Stimulated activated CD8-positive, alpha-beta memory T cell treated with anti-CD3 and anti-CD28 coated beads, Interleukin-4, amount 100 ng/mL, for 1 hour (primary cell): ENCODE measurements at places on chromosomes 4 and X.

DNA sequence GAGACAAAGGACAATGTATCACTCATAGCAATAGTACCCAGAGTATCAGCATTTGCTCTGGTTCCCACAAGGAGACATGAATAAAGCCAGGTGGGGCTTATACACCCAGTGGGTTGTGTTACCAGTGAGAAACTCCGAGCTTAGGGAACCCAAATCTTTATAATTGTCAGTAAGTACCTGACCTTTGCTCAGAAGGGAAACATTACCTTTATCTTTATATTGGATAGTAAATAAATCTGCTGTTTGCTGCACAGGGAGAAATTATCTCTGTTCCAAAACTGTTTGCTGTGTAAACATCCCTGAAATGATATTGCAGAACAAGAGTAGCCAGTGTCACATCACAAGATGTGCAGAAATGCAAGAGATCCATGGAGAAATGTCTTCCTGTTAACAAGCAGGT, 12.1 kb upstream of the SLAIN2 start:
- DNase-seq: no peak

GRCh38 chrX:37875675-37876074, 28.3 kb upstream of the DYNLT3 start:
- DNase-seq: no peak

GRCh38 chrX:580030-580429, 50.6 kb upstream of the SHOX start:
- DNase-seq: no peak

- no peak for DNase-seq
These were observed 60.2 kb upstream of the VMA21 start for GRCh38 chrX:151336809-151337208.

- DNase-seq: no peak
These were observed 185.8 kb upstream of the STK26 start for GRCh38 chrX:131837325-131837724.

GRCh38 chr4:53191997-53192396, 173.9 kb downstream of the SCFD2 start:
- DNase-seq: no peak

DNA sequence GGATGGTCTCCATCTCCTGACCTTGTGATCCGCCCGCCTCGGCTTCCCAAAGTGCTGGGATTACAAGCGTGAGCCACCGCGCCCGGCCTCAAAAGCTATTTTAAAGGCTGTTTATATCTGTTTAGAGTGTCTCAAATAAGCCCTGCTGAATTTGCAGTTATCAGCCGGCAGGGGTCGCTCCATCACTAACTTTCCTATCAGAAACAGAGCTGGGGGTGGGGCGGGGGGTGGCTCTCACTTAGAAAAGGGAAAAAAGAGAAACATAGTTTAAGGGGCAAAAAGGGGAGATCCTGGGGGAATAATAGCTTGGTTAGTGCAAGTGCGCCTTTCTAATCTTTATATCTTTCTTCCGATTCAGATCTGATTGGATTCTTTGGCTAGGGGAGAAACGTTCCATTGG, 450.7 kb downstream of the UBE2NL start:
- no peak for DNase-seq

- DNase-seq: no peak
These were observed 20.2 kb downstream of the GYG2 start for GRCh38 chrX:2848871-2849301.

GRCh38 chr4:40255393-40256281, 58.8 kb downstream of the RHOH start:
- DNase-seq: no peak

GRCh38 chr4:81684352-81684751, 212.6 kb upstream of the RASGEF1B start:
- no peak for DNase-seq

DNA sequence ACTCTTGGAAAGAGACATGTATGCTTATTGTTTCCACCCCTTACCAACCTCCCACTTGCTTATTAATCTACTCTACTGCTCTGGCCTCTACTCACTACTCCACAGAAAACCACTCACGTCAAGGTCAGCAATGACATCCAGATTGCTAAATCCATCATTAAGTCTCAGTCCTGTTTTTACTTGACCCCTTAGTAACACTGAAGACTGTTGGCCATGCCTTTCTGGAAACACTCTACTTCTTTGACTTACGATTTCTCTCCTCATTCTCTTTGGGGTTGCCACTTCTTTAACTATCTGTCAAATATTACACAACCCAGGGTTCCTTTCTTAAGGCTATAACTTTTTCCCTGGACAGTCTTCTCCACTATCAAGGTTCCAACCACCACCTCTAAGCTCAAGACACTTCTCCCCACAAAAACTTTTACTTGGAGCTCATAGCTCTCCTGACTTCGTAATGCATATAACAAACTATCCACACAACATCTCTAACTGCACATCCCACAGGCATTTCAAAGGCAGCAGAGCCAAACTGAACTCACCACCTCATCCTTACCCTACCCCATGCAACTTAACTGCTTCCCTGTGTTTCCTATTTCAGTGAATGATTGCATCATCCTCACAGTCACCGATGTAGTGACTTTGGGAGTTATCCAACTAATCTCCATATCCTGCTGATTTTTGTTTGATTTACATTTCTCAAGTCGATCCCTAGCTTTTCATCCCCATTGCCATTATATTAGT, 15.8 kb upstream of the MAGEA4 start:
- DNase-seq: no peak

- DNase-seq: peak; percentile 25
These were observed 543 bp downstream of the ELF2 start for GRCh38 chr4:139176302-139177048.

- no peak for DNase-seq
These were observed 2120.5 kb downstream of the PCDH7 start for GRCh38 chr4:32840461-32841189.

DNA sequence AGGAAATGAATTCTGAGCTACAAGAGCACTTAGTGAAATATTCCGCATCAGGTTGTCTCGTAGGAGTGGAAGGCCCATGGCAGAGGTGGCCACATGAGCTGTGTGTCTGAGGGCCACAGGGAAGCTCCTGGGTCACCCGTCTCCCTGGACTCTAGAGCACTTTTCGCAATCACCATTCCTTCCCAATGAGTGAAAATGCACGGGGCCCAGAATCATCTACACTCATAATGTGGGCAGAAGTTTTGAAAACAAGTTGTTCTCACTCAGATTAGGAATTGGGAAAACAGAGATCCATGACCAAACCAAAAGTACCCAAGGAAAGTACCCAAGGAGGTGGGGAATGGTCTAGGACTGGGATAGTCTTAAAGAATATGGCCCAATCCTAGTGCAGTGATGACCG, 94.4 kb downstream of the SCD5 start:
- no peak for DNase-seq

- DNase-seq: no peak
These were observed 1418.7 kb downstream of the FSTL5 start for GRCh38 chr4:160745126-160745525.

- no peak for DNase-seq
These were observed 138.7 kb downstream of the F11 start for GRCh38 chr4:186404562-186405134.

DNA sequence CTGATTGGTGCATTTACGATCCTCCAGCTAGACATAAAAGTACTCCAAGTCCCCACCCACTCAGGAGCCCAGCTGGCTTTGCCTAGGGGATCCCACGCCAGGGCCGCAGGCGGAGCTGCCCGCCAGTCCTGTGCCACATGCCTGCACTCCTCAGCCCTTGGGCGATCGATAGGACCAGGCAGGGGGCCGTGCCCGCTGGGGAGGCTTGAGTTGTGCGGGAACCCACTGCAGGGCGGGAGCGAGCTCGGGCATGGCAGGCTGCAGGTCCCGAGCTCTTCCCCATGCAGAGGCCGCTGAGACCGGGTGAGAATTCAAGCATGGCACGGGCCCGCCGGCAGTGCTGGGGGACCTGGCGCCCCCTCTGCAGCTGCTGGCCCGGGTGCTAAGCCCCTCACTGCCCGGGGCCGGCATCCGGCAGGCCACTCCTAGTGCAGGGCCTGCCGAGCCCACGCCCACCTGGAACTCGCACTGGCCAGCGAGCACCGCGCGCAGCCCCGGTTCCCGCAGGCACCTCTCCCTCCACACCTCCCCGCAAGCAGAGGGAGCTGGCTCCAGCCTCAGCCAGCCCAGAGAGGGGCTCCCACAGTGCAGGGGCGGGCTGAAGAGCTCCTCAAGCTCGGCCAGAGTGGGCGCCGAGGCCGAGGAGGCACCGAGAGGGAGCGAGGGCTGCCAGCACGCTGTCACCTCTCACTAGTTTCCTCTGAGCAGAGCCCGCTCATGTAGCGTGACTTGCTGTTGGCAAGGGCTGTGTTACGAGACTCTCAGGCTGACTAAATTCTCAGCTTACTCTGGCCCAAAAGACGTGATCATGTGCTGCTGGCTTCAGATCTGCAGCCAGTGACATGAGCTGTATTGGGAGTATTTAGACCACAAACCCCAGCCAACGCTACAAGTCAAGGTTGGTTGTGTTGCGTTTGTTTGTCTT, 87.5 kb downstream of the TRAPPC11 start:
- no peak for DNase-seq

GRCh38 chr4:88353324-88353723, 25.3 kb upstream of the HERC6 start:
- DNase-seq: no peak

DNA sequence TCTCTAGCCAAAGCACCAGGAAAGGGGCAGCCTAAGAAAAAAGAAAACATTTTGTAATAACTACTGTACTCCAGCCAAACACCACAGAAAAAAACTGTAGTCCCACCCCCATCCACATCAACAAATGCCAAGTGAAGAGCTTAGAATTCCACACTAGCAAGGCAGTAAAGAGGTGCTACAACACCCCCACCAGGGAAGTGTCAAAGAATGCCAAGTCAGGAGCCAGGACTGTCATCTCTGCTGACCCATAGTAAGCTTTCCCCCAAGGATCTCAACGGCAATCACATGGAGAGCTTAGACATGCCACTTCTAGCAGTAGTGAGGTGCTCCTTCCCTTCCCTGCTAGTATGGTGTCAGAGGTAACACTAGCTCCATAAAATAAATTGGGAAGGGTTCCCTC, 34.4 kb upstream of the CCDC160 start:
- DNase-seq: no peak
